ENCODE measurements at places on chromosomes 7 and 10. TPM values are rescaled to one million over a fixed set of nuclear protein-coding genes. Genes with fewer than 3 reads are reported as not detected.

DNA sequence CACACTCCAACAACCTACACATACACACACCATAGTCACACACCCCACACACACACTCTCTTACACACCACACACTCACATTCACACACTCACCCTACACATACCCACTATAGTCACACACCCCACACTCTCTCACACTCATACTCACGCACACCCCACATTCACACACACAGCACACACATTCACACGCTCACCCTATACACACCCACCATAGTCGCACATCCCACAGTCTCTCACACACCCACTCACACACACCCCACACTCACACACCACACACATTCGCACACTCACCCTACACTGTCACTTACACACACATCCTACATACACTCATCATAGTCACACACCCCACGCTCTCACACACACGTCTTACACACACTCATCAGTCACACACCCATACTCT is 85.6 kb downstream of the HECW1 start:
- no peak for DNase-seq

The HOXA4 gene
- not detected for total RNA-seq

DNA sequence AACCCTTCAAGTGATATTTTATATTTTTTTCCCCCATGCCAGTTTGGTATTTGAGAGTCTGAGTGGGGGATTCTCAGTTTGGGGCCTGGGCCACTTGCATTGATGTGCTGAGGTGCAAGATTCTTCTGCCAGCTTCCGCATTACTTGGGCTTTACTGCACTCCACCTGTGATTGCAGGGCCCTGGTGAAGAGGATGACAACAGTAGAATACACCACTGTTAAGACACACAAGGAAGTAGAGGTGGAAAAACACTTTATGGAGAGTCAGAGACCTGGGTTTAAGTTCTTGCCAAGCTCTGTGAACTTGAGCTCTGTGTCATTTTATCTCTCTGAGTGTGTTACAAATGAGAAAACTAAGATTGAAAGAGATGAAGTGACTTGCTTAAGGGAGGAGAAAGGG is 209.4 kb downstream of the LRMDA start:
- no peak for DNase-seq

The FAM237B gene
- not detected for total RNA-seq

GRCh38 chr7:38671911-38672905 is 41.0 kb upstream of the AMPH start:
- DNase-seq: no peak

- DNase-seq: no peak
These were observed 99.5 kb downstream of the GPR85 start for GRCh38 chr7:112987171-112987570.

Data from CD4-positive, alpha-beta T cell (primary cell).